ENCODE measurements at places on chromosomes 12 and 14.
A peak's percentile ranks its signal among the peaks of the same experiment; 100 is the strongest.

GRCh38 chr14:50344116-50344775 lies 32.1 kb downstream of the DMAC2L start:
- DNase-seq = no peak

DNA sequence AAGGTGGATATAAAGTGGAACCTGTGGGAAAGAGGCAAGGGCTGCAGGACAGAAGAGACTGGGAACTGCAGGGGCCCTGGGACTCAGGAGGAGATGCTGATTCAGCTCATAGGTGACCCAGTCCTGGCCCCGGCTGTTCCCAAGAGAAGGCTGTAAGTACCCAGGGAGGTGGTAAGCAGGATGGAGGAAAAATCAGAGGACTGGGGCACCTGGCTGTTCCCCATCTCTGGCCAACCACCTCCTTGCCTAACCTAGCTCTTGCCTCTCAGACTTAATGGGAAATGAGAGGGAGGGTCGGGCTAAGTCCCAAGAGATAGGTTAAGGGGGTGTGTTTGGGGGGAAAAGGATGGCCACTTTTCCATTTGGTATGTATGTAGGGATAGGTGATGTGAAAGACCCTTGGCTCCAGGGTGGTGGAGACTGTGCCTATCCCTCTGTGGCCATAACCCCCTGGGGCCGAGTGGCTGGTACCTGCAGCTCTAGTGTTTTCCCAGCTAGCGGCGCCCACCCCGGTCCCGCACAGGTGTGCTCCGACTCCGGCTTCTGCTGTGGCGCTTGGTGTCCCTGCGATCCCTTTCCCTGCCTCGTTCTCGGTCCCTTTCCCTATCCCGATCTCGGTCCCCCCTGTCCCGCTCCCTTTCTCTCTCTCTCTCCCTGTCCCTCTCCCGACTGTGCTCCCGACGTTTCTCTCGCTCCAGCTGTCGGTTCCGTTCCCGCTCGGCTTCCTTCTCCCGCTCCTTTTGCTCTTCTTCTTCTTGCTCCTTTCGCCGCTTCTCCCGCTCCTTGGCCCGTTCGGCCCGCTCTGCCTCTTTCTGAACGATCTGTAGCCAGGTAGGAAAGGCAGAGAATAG lies 1.6 kb upstream of the CDH24 start:
- peak; percentile 74 for DNase-seq

GRCh38 chr14:56490379-56490778 lies 89.2 kb upstream of the TMEM260 start:
- no peak for DNase-seq

DNA sequence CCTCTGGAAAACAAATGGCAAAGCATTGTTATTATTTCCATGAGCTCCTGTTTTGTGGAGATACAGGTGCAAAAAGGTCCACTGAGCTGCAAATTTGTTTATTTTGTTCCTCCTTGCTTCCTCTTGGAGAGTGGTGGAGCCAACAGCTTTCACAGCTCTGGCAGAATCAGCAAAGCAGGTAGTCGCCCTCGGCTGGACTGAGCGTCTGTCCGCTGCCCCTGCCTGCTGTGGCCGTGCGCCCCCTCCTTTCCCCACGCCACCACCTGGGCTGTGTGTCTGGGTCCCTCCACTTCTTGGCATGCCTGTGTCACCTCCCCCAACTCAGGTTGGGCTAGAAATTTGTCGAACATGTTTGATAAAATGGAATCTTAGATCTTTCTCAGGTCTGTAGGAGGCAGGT lies 188.2 kb downstream of the TSPAN9 start:
- no peak for DNase-seq

DNA sequence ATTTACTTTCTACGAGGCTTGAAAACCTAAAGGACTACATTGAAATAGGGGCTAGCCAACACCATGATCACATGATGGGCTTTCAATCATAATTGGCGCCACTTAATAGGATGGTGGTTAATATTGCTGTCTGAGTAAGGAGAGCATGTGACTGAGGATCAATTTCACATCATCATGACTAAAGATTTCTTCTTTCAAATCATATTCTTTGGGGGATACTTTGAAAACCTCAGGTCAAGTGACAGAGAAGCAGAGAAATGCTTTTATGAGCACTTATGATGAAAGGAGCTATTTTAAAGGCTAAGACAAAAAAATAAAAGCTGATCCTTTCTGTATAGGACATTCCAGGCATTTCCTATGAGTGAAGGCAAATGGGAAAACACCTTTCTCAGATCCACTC lies 42.9 kb upstream of the KRAS start:
- DNase-seq = no peak

DNA sequence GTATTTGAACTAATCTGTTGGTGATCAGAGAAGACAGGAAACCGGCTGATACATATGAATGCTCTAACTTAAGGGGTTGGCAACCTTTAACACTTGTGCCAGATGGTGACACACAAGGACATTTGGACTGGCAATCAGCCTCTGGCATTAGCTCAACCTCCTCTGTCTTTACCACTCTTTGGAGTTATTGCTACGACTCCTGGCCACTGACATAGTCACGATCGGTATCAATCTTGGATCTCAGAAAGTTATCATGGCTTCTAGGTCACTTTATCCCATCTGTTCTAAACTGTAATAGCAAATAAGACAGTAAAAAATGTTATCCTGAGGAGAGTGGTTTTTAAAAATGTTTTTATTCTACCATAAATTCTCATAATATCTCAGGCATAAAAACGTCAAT lies 575.2 kb upstream of the MDGA2 start:
- no peak for DNase-seq

- no peak for DNase-seq
Observed at GRCh38 chr12:28242129-28242495, 51.9 kb downstream of the CCDC91 start.

- no peak for DNase-seq
Observed at GRCh38 chr14:62381311-62382070, 619.3 kb downstream of the SNAPC1 start.

Measured in RWPE2 (cell line).